ENCODE measurements at places on chromosomes 1 and 21. TPM values are rescaled to one million over a fixed set of nuclear protein-coding genes. Genes with fewer than 3 reads are reported as not detected.
A peak's percentile ranks its signal among the peaks of the same experiment; 100 is the strongest.

DNA sequence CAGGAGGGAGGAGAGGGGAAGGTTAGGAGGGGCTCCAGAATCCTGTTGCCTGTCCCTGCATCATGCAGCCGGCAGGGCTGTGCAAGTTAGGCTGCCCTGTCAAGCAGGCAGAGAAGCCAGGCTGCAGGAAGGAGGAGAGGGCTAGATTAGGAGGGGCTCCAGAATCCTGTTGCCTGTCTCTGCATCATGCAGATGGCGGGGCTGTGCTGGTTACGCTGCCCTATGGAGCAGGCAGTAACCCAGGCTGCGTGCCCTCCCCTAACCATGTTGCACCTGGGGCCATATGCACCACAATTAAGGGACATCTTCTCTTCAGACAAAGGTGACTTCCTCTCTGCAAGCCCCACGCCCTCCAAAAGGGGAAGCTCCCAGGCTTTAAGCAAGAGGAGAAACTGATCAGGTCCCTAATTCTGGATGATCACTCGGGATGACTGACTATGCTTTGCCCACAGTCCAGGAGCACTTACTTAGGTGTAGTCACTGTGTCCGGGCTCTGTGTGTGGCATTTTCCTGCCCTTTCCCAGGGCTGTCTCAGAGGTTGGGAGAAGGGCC, 457.4 kb downstream of the SETD4 start:
- DNase-seq = no peak

GRCh38 chr1:200670242-200671118, 773 bp upstream of the DDX59 start:
- DNase-seq = no peak

- no peak for DNase-seq
These were observed 701 bp upstream of the MUTYH start for GRCh38 chr1:45340816-45341466.

GRCh38 chr1:177600321-177600720, 369.5 kb downstream of the SEC16B start:
- DNase-seq = no peak

DNA sequence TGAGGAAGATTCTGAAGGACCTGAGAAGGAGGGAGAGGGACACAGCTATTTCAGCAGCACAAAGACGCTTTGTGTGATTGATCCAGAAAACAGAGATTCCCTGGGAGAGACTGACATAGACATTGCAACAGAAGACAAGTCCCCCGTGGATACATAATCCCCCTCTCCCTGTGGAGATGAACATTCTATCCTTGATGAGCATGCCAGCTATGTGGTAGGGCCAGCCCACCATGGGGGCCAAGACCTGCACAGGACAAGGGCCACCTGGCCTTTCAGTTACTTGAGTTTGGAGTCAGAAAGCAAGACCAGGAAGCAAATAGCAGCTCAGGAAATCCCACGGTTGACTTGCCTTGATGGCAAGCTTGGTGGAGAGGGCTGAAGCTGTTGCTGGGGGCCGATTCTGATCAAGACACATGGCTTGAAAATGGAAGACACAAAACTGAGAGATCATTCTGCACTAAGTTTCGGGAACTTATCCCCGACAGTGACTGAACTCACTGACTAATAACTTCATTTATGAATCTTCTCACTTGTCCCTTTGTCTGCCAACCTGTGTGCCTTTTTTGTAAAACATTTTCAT, 161.3 kb upstream of the SGIP1 start:
- no peak for DNase-seq

Gene APOBEC4
- total RNA-seq = not detected

- no peak for DNase-seq
These were observed 535.7 kb downstream of the BRINP3 start for GRCh38 chr1:189941922-189942321.

Gene CNR2
- total RNA-seq = 0.67 TPM

DNA sequence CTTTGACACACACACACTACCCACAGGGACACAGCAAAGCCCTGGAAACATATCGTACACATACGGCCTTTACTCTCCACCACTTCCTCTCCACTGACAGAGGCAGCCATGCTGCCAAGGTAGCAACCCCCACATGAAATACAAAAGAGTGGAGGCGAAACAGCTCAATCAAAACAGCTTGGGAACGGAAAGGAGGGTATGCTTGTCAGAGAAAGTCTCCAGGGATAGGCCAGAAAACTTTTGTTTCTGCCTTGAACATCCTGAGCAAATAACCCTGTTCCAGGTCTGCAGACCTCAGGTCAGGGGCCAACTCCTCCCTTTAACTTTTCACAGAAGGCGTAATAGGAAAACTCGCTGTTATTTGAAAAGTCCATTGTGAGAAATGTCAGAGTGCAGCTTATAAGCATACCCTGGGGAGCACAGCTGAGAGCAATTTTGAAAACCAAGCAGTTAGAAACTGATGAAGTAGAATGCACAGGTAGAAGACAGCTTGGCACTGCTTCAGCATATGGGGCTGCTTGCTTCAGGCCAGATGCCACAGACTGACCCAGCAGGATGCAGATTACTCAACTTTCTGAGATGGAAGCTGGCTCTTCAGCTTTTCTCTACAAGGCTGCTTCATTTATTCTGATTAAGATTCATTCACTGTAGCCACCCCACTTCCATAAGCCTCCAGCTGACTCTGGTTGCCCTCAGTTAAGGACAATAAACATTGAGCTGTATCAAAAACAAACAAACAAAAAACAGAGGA, 18.0 kb downstream of the KIAA0319L start:
- DNase-seq = peak; percentile 68

Gene OR2T2
- total RNA-seq = not detected

Gene OR14K1
- total RNA-seq = not detected
